ENCODE measurements at places on chromosomes 2 and 18. TPM values are rescaled to one million over a fixed set of nuclear protein-coding genes. Genes with fewer than 3 reads are reported as not detected.

- no peak for DNase-seq
Measured at GRCh38 chr2:28134857-28135256, 244.3 kb downstream of the BABAM2 start.

- no peak for DNase-seq
Measured at GRCh38 chr2:54480025-54480424, 23.9 kb downstream of the SPTBN1 start.

GRCh38 chr18:27704736-27705361 lies 472.1 kb downstream of the CDH2 start:
- DNase-seq = no peak

- DNase-seq = peak; percentile 14
Measured at GRCh38 chr2:72984172-72984671, 66.9 kb downstream of the EMX1 start.

DNA sequence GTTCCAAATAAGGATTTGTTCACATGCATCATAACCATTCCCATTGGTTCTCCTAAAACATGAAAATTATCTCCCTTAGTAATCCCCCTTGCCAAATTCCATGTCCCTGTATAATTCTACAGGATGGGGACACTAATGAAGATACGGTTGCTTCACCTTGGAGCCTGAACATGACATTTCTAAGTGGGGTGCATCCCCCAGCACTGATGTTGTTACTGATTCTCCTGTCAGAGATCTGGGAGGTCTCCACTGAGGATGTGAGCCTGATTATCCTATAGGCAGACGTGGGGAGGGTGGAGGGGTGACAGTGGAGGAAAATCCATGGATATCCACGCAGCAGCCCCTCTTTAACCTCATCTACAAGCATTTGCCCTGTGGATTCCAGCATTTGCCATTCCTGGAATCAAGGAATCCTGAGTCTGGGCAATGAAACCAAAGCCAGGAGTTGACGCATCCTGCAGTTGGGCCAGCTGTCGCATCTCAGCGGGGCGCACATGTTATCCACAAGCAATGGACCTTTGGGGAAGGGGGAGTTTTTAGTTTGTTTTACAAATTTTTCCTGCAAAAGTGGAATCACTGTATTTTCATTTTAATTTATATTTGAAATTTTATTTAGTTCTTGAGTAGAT lies 57.3 kb downstream of the HK2 start:
- no peak for DNase-seq

DNA sequence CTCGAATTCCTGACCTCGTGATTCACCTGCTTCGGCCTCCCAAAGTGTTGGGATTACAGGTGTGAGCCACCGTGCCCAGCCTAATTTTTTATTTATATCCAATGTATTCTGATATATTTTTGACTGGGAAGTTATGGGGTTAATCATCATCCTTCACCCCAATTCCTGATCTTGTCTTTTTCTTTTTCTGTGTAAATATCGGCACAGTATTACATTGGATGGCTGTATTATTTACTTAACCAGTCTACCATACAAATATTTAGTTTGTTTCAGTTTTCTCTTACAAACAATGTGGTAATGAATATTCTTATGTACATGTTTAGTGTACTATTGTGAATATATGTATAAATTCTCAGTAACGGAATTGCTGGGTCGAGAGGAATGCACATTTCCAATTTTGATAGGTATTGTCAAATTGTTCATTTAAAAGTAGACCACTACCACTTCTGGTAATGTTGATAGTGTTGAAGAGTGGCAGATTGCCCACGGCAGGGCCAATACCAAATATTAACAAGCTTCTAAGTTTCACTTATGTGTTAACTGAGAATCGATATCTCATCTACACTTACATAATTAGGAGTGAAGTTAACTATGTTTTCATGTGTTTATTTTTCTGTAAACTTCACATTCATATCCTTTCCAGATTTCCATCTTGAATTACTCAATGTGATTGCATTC lies 196.7 kb downstream of the ALPK2 start:
- DNase-seq = no peak

DNA sequence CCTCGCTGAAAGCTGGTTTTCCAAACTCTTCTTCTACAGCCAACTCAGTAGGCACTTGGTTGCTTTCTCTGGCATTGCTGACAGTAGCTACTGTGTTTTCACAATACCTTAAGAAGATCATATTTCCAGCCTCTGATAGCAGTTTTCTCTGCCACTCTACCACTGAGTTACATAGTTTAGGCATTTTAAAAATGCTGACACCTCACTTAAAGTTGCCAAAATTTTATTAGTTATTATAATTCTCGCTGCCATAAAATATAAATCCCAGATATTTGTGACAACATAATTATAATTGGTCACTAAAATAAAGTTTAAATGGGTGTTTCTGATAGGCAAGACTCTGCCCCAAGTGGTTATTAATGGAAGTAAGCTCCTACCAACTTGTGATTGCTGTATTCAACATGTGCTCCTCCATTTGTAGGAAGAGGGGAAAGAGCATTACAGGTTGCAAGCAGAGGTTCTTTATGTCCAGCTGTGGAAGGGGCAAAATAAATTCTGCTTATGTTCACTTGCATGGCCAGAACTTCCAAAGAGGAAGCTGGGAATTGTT lies 1202.8 kb downstream of the CNTNAP5 start:
- no peak for DNase-seq

DNA sequence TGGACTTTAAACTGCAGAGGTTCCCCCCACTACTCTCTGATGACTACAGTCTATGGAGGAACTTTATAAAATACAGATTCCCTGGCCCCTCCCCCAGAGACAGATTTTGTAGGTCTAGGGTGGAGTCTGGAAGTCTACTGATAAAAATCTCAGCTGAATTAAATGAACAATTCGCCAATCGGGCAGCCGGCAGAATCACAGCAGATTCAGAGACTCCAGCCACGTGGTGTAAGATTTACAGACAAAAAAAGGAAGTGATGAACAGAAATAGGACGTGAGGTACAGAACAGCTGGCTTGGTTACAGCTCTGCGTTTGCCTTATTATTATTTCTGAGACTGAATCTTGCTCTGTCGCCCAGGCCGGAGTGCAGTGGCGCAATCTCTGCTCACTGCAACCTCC lies 21.4 kb upstream of the MTA3 start:
- no peak for DNase-seq

GRCh38 chr2:171346723-171347557 lies 86.8 kb downstream of the METTL8 start:
- no peak for DNase-seq

- peak; percentile 22 for DNase-seq
Measured at GRCh38 chr2:45794134-45794617, 142.7 kb downstream of the PRKCE start.

DNA sequence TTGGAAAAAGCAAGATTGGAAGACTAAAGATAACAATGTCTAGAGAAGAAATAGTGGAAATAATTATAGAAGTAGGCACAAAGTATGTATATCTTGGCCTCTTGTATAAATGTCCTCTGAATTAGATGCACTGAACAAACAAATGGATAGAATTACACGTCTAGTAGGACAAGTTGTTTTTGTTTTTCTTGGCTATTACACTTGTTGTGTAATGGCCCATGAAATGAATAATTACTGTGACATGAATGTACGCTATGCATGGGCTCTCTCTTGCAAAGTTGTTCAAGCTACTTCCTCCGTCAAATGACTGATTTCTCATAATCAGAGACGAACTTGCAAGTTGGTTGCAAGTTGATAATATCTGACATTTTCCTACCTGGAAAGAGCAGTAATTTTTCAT lies 126.2 kb downstream of the PDE1A start:
- DNase-seq = peak; percentile 64

GRCh38 chr2:88159955-88160415 lies 10.2 kb upstream of the THNSL2 start:
- DNase-seq = peak; percentile 45

GRCh38 chr2:207676827-207677354 lies 34.5 kb upstream of the CCNYL1 start:
- DNase-seq = peak; percentile 74

DNA sequence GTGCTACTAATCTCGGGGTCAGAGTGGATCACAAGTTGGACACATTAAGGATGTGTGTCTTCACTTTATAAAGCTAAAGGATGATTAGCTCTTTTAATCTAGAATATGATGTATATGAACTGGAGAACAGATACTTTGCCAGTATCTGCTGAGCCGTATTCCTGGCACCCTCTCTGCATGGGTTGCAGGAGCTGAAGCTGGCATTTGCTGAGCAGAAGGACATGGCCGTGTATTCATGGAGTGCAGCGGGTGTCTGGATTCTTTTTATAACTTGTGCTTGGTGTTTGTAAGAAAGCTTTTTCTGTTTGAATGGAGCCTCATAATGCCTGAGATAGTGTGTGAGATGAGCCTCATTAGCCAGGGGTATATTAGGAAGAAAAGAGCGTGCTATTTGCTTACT lies 103.9 kb upstream of the MCFD2 start:
- DNase-seq = no peak

DNA sequence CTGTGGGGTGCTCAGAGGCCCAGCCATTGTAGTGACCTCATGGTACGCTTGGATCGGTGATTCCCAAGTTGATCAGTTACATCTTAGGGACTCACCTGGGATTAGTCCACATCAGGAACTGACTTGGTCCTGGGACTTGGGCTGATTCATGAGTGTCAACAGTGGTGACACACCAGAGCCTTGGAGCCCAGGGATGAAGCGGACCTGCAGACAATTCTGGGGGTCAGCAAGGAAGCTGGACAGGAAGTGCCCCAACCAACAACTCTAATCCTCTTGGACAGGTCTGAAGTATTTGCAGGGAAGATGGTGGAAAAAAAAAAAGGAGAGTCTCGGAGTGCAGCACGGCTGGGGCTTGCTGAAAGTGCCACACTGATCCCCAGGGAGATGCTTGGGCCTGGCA lies 288.6 kb downstream of the PHLPP1 start:
- no peak for DNase-seq

GRCh38 chr18:55549474-55550104 lies 38.4 kb downstream of the TCF4 start:
- DNase-seq = no peak

DNA sequence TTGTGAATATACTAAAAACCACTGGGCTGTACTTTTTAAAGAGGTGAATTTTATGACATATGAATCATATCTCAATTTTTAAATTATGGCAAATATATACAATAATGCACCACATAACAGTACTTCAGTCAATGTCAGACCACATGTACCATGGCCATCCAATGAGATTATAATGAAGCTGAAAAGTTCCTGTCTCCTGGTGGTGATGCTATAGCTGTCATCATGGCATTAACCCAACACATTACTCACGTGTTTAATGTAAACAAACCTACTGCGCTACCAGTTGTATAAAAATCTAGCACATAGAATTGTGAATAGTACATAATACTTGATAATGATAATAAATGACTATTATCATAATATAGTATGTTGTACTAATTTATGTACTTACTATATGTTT lies 77.6 kb upstream of the ID2 start:
- DNase-seq = peak; percentile 38

The INHBB gene
- not detected for total RNA-seq
